Left lung (tissue), 14 donors: ENCODE measurements at places on chromosomes 13 and 19.
A peak's percentile ranks its signal among the peaks of the same experiment; 100 is the strongest.

DNA sequence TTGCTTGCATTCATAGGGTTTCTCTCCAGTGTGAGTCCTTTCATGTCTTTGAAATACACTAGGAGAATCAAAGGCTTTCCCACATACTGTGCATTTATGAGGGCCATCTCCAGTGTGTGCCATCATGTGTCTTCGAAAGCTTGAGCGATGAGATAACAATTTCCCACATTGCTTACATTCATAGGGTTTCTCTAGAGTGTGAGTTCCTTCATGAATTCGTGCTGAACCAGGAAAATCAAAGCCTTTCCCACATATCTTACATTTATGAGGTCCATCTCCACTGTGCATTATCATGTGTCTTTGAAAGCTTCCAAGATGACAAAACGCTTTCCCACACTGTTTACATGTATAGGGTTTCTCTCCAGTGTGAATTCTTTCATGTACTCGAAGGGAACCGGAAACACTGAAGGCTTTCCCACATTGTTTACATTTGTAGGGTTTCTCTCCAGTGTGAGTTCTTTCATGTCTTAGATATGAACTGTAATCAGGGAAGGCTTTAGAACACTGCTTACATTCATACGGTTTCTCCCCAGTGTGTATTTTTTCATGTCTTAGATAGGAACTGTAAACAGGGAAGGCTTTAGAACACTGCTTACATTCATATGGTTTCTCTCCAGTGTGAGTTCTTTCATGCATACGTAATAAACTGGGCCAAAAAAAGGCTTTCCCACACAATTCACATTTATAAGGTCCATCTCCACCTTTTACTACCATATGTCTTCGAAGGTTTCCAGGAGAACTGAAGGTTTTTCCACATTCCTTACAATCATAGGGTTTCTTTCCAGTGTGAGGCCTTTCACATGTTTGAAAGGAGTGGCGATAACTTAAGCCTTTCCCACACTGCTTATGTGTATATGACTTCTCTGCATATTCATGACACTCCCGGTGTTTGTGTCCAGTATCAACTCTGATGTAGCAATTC, 21.4 kb downstream of the ZNF44 start:
- H3K4me1 ChIP-seq, result no peaks in the 10 kb centered on the region
- peaks cover 10% of the 10 kb centered on the region for H3K36me3 ChIP-seq
- H3K27ac ChIP-seq, result no peak overlapping the region
- no peak overlapping the region for H3K4me3 ChIP-seq
- DNase-seq, result no peak

DNA sequence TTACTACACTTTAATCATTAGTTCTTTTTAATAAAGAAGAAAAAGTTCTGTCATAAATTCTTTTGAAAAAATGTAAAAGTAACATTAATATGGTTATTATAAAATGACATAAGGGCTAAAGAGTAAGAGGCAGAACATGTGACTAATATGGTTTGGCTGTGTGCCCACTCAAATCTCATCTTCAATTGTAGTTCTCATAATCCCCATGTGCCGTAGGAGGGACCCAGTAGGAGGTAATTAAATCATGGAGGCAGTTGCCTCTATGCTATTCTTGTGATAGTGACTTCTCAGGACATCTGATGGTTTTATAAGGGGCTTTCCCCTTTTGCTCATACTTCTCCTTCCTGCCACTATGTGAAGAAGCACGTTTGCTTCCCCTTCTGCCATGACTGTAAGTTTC, 104.5 kb downstream of the UGGT2 start:
- no peak for DNase-seq
- H3K4me3 ChIP-seq, result no peak overlapping the region
- H3K27me3 ChIP-seq, result no peaks in the 10 kb centered on the region
- no peaks in the 10 kb centered on the region for H3K36me3 ChIP-seq

DNA sequence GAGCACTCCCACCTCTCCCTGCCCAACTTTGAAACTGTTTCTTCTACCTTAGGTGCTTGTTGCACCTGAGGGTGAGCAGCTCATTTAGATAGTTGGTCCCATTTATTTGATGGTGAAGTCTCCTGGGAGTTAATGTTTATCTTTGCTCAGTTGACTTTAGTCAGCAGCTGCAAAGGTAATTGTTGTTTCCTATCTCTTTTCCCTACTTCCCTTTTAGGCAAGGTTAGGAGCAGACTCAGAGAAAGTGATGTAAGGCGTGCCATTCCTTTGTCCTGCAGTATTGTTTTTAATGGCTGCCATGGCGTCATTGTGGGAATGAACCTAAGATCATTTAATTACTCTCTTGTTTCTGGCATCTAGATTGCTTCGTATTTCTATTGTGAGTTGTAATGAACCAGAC, 11.6 kb downstream of the AKAP11 start:
- H3K4me1 ChIP-seq, result peaks cover 17% of the 10 kb centered on the region
- DNase-seq, result no peak
- H3K27me3 ChIP-seq, result no peaks in the 10 kb centered on the region
- H3K36me3 ChIP-seq, result no peaks in the 10 kb centered on the region
- no peak overlapping the region for H3K27ac ChIP-seq
- H3K4me3 ChIP-seq, result no peak overlapping the region

GRCh38 chr19:29978080-29978479, 36.0 kb downstream of the URI1 start:
- peaks cover 15% of the 10 kb centered on the region for H3K4me1 ChIP-seq
- H3K27me3 ChIP-seq, result no peaks in the 10 kb centered on the region
- no peak overlapping the region for H3K4me3 ChIP-seq
- H3K27ac ChIP-seq, result no peak overlapping the region
- no peak for DNase-seq
- no peaks in the 10 kb centered on the region for H3K36me3 ChIP-seq

DNA sequence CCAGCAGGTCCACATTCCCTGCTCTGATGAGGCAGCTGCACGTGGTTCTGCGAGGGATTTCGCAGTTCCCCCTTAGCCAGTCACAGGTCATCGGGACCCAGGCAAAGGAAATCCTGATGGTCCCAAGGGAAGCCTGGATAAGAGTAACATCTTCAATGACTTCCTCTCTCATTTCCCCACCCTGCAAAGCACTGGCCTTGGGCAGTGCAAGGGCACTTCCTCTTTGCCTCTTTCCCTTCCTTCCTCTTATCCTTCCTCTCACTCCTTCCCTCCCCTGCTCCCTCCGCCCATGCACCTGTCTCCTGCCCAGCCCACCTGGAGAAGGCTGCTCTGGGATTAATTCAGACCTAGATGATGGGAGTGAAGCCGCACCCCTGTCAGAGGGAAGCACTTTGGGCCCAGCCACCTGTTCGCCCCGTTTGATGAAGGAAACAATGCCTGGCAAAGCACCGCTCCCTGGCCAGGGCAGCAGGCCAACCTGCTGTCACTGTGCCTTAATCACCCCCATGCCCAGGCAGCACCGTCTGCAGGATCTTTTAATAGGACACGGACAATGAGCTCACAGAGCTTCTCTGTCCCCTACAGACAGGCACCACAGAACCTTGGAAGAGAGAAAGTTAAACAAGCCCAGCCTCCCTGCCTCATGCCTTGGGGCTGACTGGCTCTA, 113.5 kb upstream of the PABPC3 start:
- no peak overlapping the region for H3K27ac ChIP-seq
- no peaks in the 10 kb centered on the region for H3K36me3 ChIP-seq
- H3K4me1 ChIP-seq, result no peaks in the 10 kb centered on the region
- no peaks in the 10 kb centered on the region for H3K27me3 ChIP-seq
- no peak for DNase-seq

DNA sequence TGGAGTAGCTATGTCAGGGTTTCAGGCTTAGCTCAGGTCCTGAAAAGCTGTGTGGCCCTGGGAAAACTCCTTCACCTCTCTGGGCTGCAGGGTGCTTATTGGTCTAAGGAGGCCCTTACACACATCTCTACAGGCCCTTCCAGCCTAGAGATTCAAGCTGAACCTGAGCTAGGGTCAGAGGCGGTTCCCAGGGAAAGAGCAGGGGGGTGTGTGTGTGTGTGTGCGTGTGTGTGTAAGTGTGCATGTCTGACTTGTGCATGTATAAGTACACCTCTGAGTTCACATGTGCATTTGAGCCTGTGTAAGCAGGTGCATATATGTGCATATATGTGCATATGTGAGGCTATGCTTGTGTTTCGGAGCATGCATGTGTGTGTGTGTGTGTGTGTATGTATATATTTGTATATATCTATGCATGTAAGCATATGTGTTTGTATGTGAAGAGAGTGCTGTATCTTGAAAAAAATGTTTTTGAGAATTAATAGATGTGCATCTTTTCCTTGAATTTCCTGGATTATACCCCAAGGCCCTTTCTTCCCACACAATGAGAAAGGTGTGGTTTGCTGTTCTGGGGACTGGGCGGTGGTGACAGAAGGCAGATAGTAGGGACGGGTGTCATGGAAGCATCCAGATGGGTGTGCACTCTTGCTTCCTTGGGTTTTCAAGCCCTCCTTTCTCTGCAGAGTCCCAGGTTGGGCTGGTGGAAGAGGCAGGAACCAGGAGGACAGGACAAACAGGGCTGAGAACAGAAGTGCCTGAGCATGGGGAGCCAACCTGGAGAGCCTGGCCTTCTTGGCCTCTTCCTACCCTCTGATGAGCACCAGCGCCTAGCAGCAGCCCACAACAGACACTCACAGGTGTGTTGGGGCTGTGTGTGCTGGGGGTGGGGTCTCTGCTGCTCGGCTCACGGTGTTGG, 150.3 kb upstream of the TSHZ3 start:
- H3K4me1 ChIP-seq, result no peaks in the 10 kb centered on the region
- DNase-seq, result no peak
- no peaks in the 10 kb centered on the region for H3K27me3 ChIP-seq
- no peak overlapping the region for H3K4me3 ChIP-seq

- DNase-seq, result no peak
- no peak overlapping the region for H3K27ac ChIP-seq
- H3K36me3 ChIP-seq, result no peaks in the 10 kb centered on the region
- H3K4me3 ChIP-seq, result no peak overlapping the region
- H3K4me1 ChIP-seq, result no peaks in the 10 kb centered on the region
These were observed 19.6 kb upstream of the PTPRS start for GRCh38 chr19:5360003-5360780.

GRCh38 chr19:10471909-10472308, 31.2 kb downstream of the KEAP1 start:
- H3K4me3 ChIP-seq, result no peak overlapping the region
- no peaks in the 10 kb centered on the region for H3K27me3 ChIP-seq
- no peak overlapping the region for H3K27ac ChIP-seq
- peaks cover 13% of the 10 kb centered on the region for H3K36me3 ChIP-seq
- H3K4me1 ChIP-seq, result no peaks in the 10 kb centered on the region

- H3K27ac ChIP-seq, result peak overlapping the region; percentile 64
- no peak for DNase-seq
- H3K4me1 ChIP-seq, result no peaks in the 10 kb centered on the region
- no peak overlapping the region for H3K4me3 ChIP-seq
- H3K36me3 ChIP-seq, result peaks cover 43% of the 10 kb centered on the region
These were observed 37.3 kb downstream of the DNAJC3 start for GRCh38 chr13:95714142-95714832.

GRCh38 chr19:485583-486236, 10.6 kb upstream of the MADCAM1 start:
- H3K27ac ChIP-seq, result no peak overlapping the region
- no peak overlapping the region for H3K4me3 ChIP-seq
- no peak for DNase-seq
- peaks cover 14% of the 10 kb centered on the region for H3K4me1 ChIP-seq
- H3K27me3 ChIP-seq, result peaks cover 40% of the 10 kb centered on the region

- no peak overlapping the region for H3K4me3 ChIP-seq
- H3K27me3 ChIP-seq, result no peaks in the 10 kb centered on the region
- H3K4me1 ChIP-seq, result no peaks in the 10 kb centered on the region
- no peaks in the 10 kb centered on the region for H3K36me3 ChIP-seq
These were observed 20.6 kb downstream of the ADPRHL1 start for GRCh38 chr13:113432506-113433270.

DNA sequence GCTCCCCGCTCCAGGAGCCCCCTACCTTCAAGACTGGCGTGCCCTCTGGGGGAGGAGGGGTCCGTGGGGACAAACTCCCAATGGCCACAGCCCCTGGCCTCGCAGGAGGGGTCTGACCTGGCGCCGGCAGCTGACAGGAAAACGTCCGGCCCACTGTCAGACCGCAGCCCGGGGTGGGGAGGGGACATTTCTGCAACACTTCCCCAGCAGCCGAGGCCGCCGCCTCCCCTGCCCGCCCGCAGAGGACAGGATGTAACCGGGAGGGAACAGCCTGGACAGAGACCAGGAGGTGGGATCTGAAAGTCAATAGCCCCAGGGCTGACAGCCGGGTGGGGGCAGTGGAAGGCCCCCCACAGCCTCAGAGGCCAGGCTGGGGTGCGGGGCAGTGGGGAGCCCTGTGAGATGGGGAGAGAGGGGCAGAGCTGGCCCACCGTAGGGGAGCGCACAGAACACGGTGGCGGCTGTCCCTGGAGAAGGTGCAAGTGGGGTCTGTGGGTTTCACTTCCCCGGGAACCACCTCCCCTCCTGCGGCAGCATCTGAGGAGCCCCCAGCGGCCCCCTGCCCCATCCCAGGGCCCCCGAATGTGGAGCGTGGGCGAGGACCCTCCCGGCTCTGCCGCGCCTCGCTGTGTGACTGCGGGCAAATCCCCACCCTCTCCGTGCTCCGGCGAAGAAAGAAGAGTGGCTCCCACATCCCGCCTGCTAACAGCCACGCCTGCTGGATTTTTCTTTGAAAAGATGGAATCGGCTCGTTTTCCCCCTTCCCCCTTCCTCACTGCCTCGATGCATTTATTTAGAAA, at the start of gene PEAK3:
TSS of gene PEAK3 (minus strand) at position 114 of the 800 bp plus-strand sequence. CDS start 1,244 bp downstream, outside the sequence.
- peak; percentile 91 for DNase-seq
- peaks cover 12% of the 10 kb centered on the region for H3K36me3 ChIP-seq
- H3K27me3 ChIP-seq, result no peaks in the 10 kb centered on the region
- H3K4me3 ChIP-seq, result peak within 1 kb of the TSS; percentile 17
- peaks cover 58% of the 10 kb centered on the region for H3K4me1 ChIP-seq
- H3K27ac ChIP-seq, result peak within 1 kb of the TSS; percentile 84

DNA sequence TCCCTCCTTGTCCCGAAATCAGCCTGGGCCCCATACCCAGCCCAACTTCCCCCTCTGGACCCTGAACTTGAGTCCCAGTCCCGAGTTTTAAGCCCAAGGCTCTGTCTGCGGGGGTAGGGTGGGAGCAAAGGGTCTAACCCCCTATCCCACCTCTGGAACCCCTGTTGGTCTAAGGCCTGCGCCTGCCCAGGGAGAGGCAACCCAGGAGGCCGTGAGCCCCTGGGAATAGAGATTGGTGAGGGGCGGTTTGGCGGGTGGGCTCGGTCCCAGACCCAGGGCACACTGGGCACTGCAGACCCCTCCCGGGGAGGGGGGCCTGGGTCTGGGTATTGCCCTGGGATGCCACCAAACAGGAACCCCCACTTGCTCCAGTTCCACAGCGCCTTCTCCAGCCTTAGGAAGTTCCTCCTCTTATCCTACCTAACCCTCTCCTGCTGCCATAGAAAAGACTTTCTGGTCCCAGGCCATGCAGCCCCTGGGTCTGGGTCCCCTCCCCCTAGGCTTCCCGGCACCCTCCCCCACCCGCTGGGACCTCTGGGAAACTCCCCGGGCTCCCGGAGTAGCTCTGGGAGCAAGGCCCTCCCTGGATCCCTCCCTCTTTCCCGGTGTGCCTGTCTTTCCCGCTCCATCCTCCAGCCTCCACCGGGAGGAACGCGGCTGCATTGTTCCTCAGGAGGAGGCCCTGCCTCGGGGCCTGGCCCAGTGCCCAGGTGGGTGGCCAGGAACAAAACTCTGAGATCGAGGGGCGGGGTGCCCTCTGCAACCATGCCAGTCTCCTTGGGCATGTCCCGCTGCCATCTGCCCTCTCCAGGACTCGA, 33.6 kb upstream of the NANOS3 start:
- no peaks in the 10 kb centered on the region for H3K36me3 ChIP-seq
- no peaks in the 10 kb centered on the region for H3K27me3 ChIP-seq
- peak overlapping the region; percentile 15 for H3K4me3 ChIP-seq

GRCh38 chr13:82766732-82767321, 1115.4 kb downstream of the SLITRK1 start:
- no peaks in the 10 kb centered on the region for H3K27me3 ChIP-seq
- DNase-seq, result no peak
- no peaks in the 10 kb centered on the region for H3K36me3 ChIP-seq
- H3K27ac ChIP-seq, result no peak overlapping the region
- H3K4me3 ChIP-seq, result no peak overlapping the region
- no peaks in the 10 kb centered on the region for H3K4me1 ChIP-seq
